ENCODE measurements at places on chromosomes 3 and 15.

- no peak for DNase-seq
These were observed 708 bp upstream of the GCHFR start for GRCh38 chr15:40762919-40763800.

GRCh38 chr3:183766107-183766506 lies 59.3 kb downstream of the MAP6D1 start:
- DNase-seq = no peak

DNA sequence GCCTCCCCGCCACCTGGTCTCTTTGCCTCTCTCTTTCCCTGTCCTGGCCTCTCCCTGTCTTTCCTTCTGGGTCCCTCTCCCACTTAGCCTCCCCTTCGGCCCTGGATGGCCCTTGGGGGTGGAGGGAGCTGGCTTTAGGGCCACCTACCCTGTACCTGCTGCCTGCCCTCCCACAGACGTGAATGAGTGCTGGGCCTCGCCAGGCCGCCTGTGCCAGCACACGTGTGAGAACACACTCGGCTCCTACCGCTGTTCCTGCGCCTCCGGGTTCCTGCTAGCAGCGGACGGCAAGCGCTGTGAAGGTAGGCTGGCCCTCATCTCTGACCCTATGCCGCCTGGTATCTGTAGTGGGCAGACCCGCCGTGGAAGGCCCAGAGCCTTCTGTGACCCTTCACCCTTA lies 80.7 kb downstream of the FBLN2 start:
- no peak for DNase-seq

GRCh38 chr3:184911570-184911969 lies 99.6 kb downstream of the VPS8 start:
- no peak for DNase-seq

DNA sequence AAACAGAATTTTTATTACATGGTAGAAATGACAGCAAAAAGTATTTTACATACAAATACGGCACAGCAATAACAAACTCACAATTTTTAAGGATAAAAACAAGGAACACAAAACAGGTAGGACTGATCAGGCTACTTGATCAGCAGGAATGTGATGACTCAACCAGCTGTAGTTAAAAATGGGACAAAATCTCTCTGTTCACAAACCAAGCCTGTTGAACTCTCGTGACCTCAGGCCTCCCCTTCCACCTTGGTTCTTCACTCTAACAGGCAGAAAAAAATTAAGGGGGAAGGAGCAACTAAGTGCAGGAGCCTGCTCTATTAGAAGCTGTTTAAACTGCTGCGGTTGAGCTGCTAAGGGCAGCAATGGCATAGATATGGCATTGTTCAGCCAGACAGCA lies 18.7 kb downstream of the FBXL22 start:
- DNase-seq = no peak

DNA sequence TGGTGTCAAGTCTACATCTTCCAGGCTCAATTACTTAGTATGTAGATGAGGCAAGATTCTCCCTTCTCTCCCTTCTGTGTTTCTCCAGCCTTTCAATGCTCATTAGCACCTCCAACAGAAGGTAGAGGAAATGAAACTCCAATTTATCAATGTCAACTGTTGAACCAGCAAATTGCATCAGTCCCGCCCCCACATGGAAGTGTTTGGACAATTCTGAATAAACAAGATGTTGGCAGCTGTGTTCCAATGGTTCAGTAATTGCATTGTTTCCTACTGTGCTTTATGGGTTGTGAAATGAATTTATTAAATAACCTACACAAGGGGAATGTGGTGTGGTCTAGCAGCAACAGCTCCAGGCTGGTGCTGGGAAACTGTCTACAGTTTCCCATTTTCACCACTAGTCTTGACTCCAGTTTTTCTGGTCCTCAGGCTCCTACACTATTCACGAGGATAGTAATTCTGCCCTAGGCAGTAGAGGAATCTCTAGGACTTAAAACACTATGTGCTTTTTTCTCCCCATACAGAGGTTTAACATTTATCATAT lies 91.9 kb downstream of the MB21D2 start:
- no peak for DNase-seq

DNA sequence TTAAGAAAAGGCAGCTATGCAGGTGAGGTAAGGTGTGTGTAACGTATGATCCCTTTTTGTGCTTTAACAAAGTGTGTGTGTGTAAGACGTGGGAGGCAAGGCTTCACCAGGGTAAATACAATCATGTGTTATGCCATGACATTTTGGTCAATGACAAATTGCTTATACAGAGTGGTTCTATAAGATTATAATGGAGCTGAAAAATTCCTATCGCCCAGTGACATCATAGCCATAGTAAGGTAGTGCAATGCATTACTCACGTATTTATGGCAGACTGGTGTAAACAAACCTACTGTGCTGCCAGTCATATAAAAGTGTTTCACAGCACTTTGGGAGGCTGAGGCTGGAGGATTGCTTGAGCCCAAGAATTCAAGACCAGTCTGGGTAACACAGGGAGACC lies 60.2 kb upstream of the LCTL start:
- DNase-seq = no peak

- no peak for DNase-seq
These were observed 52.5 kb downstream of the CPN2 start for GRCh38 chr3:194298331-194299227.

DNA sequence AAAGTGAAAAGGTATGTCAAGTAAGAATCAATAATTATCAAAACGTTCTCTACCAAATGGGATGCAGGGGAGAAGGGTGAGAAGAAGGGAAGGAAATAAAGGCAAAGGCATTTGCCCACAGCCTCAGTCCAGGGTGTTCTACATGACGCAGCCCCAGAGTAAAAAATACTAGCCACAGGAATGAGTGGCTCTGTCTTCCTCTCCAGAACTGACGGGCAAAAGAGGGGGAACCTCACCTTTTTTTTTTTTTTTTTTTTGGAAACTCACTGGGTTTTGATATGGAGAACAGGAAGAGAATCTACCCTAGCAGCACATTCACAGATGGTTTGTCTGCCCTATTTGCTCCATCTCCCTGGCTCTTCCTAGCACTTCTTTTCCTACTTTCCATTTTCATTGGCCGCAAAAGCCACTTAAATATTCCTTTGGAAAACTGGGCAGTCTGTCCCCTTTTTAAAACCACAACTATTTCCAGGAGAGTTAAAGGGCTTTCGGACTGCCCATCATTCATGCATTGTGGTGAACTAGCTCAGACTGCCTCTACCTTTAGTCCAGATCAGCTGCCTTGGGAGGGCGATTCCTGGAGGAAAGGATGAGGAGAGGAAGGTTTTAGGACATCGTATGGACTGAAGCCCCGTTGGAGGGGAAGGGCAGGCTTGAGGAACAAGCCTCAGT lies 28.2 kb downstream of the B3GNT5 start:
- no peak for DNase-seq

DNA sequence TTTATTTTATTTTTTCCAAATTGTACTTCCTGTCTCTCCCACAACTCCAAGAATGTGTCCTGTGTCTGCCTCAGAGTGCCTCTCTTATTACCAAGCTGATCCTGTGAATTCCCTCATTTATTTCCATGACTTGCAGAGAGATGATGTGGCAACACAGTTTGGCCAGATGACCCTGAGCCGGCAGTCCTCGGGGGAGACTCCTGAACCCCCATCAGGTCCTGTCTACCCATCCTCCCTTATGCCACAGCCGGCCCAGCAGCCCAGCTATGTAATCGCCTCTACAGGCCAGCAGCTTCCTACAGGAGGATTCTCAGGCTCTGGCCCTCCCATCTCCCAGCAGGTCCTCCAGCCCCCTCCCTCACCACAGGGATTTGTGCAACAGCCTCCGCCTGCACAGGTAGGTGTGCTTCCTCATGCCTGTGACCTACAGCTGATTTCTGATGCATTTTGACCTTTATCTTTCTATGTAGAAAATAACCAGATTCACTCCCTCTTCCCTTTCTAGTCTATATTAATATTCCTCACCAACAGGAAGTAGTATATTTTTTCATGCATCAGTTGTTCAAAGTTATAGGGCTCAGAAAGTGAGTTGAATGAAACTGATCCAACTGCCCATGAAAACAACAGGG lies 100.0 kb downstream of the ARPP21 start:
- no peak for DNase-seq

GRCh38 chr3:28291577-28291976 lies 50.2 kb downstream of the CMC1 start:
- no peak for DNase-seq

GRCh38 chr15:71444866-71445590 lies 329.8 kb downstream of the THSD4 start:
- DNase-seq = no peak

DNA sequence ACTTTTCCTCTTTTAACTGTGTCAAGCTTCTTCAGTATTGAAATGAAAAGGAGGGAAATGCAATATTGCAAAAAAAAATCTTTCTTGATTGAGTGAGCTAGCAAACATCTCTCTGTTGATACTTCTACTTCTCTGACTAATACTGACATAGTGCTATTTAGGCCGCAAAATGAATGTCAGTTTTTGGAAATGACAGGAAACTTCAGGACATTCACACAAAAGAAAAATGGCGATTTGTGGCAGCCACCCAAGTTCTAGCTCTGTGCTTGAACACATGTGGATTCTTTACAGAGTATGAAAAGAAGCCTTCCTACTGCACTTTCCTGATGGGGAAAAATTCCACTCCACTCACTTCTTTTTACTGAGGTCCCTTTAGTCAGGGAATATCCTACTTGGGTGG lies 486.8 kb upstream of the ALCAM start:
- no peak for DNase-seq

DNA sequence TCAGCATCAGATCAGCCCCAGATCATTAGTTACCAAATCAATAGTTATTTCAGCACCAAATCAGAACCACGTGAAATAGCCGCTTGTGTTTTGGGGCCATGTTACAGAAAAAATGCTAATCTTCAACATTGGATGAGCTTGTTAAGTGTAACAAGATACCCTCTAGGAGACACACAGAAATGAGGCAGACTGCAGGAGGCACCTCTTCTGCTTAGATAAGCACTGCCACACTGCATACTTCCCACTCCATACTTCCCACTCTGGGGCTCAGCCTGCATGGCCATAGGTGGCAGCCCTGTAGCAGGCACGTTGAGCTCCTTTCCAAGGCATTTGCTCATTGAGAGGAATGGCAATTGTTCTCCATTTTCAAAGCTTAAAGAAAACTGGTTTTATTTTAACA lies 73.3 kb downstream of the CHCHD6 start:
- DNase-seq = no peak

GRCh38 chr15:36953346-36953745 lies 147.0 kb downstream of the MEIS2 start:
- no peak for DNase-seq

DNA sequence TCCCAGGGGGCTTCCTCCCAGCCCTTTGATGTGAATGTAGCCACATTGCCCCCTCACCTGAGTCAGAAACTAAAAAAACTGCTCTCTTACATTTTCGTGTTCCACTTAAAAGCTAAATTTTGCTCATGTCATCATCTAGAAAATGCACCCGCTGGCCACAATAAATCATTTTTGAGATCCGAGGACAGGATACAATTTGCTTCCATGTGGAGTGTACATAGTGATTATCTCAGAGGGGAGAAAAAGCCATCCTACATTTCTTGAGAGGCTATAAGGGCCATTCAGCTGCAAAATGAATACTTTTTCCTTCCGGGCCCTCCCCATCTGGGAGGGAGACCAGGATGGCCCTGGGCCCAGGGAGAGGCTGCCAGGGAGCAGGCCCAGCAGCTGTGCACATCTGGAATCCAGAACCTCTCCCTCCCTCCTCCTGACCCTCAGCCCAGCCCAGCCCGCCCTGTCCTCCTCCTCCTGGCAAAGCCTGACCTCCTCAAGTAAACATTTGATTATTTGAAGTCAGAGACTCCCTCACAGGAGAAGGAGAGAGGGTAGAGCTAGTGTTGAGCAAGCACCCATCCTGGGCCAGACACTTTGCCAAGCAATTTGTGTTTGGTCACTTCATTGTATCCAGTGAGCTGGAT lies 59.1 kb downstream of the CORO2B start:
- DNase-seq = no peak

DNA sequence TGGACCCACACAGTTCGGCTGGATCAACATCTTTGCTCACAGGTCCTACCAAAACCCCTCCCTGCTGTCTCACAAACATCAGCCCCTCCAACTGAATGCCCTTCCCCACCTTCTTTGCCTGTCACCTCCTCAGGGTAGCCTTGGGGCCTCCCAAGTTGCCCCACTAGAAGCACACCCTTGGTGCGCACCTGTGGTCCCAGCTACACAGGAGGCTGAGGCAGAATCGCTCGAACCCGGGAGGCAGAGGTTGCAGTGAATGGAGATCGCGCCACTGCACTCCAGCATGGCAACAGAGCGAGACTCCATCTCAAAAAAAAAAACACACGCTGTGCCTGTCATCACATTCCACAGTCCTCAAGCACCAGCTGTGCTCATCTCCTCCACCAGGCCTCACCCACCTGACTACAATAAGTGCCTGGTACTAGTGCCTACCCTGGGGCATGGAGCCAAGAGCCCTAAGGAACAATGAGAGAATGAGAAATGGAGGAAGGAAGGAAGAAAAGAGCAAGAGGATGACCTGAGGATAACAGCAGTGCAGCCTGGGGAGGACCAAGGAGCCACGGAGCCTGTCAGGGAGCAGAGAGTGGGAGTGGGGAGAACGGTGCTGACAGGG lies 26.0 kb downstream of the RPN1 start:
- DNase-seq = no peak

DNA sequence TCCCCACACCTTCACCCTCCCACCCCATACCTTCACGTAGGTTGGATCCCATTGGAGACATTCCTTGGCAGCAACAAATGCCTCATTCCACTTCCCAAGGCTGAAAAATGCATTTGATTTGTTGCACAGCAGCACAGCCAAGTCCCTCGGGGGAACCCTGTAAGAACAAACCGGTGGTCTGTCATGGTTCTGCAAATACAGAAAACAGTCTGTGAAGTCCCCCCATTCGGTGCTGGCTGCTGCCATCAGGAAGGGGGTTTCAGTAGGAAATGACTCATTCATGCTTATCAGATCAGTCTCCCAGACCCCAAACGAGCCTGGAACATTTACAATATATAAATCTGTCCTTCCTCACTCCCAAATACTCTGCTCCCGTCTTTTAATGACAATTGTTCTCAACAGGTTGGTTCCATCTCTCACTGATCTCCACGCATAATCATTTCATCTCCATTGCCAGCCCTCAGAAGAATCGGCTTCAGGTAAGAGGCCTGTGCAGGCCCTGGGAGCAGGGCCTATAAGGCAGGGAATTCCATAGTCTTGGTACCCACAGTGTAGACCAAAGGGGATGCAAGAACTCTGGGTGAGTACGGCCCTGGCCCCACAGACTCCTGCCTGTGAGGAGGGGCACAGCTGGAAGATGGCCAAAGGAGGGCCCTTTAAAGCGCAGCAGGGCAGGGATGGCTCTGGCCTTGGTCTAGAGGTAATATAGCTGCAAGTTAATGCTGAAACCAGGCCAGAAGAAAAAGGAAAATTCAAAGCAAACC lies 41.6 kb downstream of the TRANK1 start:
- DNase-seq = no peak

GRCh38 chr3:55692295-55692956 lies 205.3 kb upstream of the WNT5A start:
- no peak for DNase-seq

DNA sequence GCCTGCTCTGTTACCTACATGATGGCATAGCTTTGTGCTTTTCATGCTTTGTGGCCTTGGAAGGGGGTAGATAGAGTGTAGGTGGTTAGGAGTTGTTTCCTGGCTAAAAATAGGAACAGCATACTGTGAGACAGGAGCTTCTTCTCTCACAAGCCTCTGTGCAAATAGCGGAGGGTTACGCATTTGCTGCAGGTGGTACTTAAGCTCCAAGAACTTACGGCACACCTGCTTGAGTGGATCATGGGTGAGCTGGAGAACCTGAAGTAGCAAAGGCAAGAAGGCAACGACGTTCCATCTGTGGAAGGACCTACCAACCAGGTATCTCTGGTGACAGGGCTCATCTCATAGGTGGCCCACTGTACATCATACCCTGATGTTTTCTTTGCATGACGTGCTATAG lies 66.0 kb downstream of the ST6GAL1 start:
- DNase-seq = no peak
